ENCODE measurements at places on chromosomes 5 and 9.

DNA sequence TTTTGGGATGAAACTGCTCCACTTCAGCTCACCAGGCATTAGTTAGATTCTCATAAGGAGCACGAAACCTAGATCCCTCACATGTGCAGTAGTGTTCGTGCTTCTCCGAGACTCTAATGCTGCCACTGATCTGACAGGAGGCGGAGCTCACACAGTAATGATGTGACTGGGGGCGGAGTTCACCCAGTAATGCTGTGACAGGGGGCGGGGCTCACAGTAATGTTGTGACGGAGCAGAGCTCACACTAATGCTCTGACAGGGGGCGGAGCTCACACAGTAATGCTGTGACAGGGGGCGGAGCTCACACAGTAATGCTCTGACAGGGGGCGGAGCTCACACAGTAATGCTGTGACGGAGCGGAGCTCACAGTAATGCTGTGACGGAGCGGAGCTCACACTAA, 27.1 kb upstream of the LRRC14B start:
- no peak for DNase-seq

GRCh38 chr5:149221326-149221725, 50.3 kb upstream of the AFAP1L1 start:
- no peak for DNase-seq

- no peak for DNase-seq
These were observed 1499.6 kb downstream of the EFNA5 start for GRCh38 chr5:106171132-106171531.

- DNase-seq: no peak
These were observed 5.5 kb upstream of the DNAJC21 start for GRCh38 chr5:34923694-34924461.

DNA sequence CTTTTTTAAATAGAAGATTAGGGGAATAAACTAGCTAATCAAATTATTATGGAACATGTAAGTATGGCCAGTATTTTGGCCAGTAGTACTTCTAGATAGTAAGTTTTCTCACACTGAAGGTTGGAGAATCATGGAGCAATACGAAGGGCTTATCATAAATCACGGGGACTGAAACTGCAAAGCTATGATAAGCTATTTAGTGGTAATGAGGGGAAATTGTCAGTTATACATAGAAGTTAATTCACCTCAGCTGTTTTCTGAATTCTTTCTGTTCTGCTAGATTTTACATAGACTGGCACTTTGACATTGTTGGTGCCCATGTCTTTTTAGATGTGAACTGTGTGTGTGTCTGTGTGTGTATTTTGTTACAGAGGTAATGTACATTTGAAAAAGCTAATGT, 34.5 kb upstream of the FAM151B start:
- no peak for DNase-seq

- DNase-seq: no peak
These were observed 10.7 kb upstream of the DIPK1B start for GRCh38 chr9:136701668-136702053.
